ENCODE measurements at places on chromosomes 3 and 15.

- no peak for DNase-seq
Measured at GRCh38 chr3:9784965-9785364, 7.3 kb downstream of the TADA3 start.

DNA sequence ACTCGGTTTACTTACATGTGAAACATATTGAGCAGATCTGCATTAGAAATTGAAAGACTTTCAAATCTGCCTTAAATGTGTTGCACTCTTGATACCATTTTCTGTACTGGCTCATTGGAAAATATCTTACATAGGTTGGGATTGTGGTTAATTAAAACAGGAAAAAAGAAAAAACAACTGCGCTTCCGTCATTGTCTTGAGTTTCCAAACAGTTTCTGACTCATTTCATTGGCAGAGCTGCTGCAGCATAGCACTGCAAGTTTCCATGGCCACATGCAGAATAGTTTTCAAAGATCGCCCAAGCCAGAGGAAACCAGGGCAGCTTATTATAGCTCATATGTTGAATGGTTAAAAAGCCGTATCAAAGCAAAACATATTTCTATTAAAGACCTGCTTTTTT is 446.6 kb upstream of the BCHE start:
- no peak for DNase-seq

- no peak for DNase-seq
Measured at GRCh38 chr3:144831955-144832716, 860.5 kb downstream of the DIPK2A start.

DNA sequence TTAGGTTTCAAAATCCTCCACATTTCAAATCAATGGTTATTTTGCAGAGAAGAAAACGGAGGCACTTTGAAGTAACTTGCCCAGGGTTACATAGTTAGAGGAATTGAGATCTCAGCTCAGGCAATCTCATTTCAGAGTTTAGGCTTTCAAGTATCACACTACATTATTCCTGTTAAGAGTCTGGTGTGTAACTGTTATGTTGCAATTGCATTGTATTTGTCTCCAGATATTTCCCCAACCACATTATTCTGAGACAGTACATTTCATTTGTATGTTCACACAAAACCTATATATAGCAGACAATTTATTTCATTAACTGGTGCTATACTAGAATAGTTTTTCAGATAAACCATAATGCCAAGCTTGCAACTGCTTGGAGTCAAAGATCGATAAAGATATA is 154.2 kb upstream of the TSPAN3 start:
- DNase-seq = no peak

DNA sequence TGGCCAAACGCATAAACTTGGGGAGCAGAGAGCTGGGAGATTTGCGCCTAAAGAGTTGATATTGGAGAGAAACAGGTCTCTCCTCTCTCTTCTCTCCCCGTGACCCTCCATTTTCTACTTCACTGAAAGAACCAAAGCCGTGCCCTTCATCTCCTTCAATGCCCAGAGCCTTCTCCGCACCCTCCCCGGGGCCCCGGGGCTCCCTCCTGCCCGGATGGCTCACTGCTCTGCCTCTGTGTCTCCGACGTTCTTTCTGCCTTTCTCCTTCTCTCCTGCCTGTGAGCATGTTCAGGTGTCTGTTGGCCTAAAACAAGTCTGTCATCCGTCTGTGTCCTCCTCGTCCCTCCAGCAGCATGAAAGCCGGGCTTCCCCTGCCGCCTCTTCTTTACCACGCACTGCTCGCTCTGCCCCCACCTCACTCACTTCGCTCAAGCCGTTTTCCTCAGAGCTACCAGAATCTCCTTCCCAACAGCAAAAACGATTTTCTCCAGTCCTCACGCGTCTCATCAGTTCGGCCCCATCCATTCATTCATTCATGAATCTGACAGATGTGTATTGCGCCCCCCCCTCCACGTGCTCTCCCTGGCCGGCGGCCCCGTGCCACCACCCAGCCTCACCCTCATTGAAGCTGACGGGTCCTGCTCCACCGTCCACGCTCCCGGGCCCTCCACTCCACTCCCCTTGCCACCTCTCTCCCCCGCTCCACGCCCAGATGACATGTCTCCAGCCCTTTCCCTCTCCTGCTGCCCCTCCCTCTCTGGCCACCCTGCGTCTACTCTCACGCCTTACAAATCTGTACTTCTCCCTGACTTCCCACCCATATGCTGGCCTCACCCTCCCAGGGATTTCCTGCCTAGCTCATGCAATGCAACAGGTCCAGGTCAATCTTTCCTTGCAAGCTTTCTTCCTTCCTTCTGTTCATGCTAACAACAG is 10.2 kb downstream of the MUC4 start:
- no peak for DNase-seq

- DNase-seq = no peak
Measured at GRCh38 chr15:38602910-38603670, 38.5 kb upstream of the RASGRP1 start.

- DNase-seq = no peak
Measured at GRCh38 chr3:127722091-127722784, 49.5 kb downstream of the ABTB1 start.

DNA sequence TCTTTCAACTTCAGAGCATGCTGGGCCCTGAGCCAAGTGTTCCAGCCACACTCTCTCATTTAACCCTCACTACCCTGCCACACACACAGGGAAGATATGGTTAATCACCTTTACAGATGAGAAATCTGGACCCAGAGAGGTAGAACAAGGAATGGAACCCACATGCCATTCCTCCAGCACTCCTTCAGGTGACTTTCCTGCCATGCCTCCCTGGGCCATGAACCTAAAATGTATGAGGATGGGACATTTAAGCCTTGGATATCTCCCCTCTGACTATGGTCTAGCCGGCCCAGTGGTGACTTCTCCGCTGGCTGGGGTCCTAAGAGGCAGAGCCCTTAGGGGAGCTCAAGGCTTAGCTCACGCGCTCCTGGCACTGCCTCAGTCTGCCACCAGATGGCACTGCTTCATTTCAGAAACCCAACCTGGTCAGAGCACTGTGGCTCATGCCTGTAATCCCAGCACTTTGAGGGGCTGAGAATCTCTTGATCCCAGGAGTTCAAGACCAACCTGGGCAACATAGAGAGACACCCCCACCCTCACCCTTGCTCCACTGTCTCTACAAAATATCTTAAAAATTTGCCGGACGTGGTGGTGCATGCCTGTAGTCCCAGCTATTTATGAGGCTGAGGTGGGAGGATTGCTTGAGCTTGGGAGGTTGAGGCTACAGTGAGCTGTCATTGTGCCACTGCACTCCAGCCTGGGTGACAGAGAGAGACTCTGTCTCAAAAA is 2.2 kb upstream of the DCAF1 start:
- peak; percentile 84 for DNase-seq
